ENCODE measurements at places on chromosomes 12 and 14. TPM values are rescaled to one million over a fixed set of nuclear protein-coding genes. Genes with fewer than 3 reads are reported as not detected.

The STX2 gene
- 22.9 TPM for total RNA-seq

The B4GALNT1 gene
- 0.13 TPM for total RNA-seq

The GPR132 gene
- under 0.01 TPM for total RNA-seq

The LBHD2 gene
- not detected for total RNA-seq

The KCNC2 gene
- total RNA-seq: not detected

The DTX1 gene
- 6.1 TPM for total RNA-seq

The TCL1B gene
- not detected for total RNA-seq

The PTGDR gene
- not detected for total RNA-seq

The INHBC gene
- total RNA-seq: not detected

The CRIP1 gene
- 0.90 TPM for total RNA-seq

The PLXNC1 gene
- total RNA-seq: 0.13 TPM

The GALNT16 gene
- 0.13 TPM for total RNA-seq

The PTCSC3 gene
- total RNA-seq: not detected

The CCDC177 gene
- not detected for total RNA-seq

The TEX52 gene
- not detected for total RNA-seq

The TEX22 gene
- total RNA-seq: under 0.01 TPM

The HOXC10 gene
- not detected for total RNA-seq

The ANGEL1 gene
- 5.2 TPM for total RNA-seq

The INSM2 gene
- not detected for total RNA-seq

The ITGA7 gene
- 0.13 TPM for total RNA-seq

The IFNG-AS1 gene
- not detected for total RNA-seq

The GDF3 gene
- total RNA-seq: 1.0 TPM

The VRTN gene
- not detected for total RNA-seq

The CAPZA3 gene
- total RNA-seq: not detected

The TAS2R30 gene
- total RNA-seq: 2.0 TPM

The SMIM41 gene
- under 0.01 TPM for total RNA-seq

The GMPR2 gene
- total RNA-seq: 90.5 TPM

The CLEC1A gene
- 12.1 TPM for total RNA-seq

The SERPINA1 gene
- total RNA-seq: not detected

The ASB2 gene
- not detected for total RNA-seq

The PMCH gene
- total RNA-seq: not detected

The PPFIA2 gene
- not detected for total RNA-seq

The ADSS1 gene
- 0.77 TPM for total RNA-seq

The CLBA1 gene
- total RNA-seq: 5.1 TPM

The GPR137C gene
- total RNA-seq: 0.77 TPM

The REP15 gene
- 5.4 TPM for total RNA-seq
